A549 treated with Hydrocortisone at 1 μM for 4 hours (cell line): ENCODE measurements at places on chromosomes 4 and X. TPM values are rescaled to one million over a fixed set of nuclear protein-coding genes. Genes with fewer than 3 reads are reported as not detected.

The TAF7L gene
- total RNA-seq: 0.08 to 0.14 TPM (median 0.10 TPM) in 5 replicates

The BGN gene
- not detected in 5 replicates for total RNA-seq

The NAT8L gene
- 12.2 to 13.6 TPM (median 12.9 TPM) in 5 replicates for total RNA-seq

The POU4F2 gene
- total RNA-seq: not detected in 5 replicates

The SCD5 gene
- 6.2 to 8.1 TPM (median 6.6 TPM) in 5 replicates for total RNA-seq

The PLAC1 gene
- total RNA-seq: 0.59 to 1.00 TPM (median 0.70 TPM) in 5 replicates

The BTK gene
- total RNA-seq: 0.07 to 0.26 TPM (median 0.18 TPM) in 5 replicates

The CAPN6 gene
- not detected in 5 replicates for total RNA-seq

The EMCN gene
- not detected in 5 replicates for total RNA-seq

The MAGED4 gene
- total RNA-seq: 5.3 to 9.8 TPM (median 7.9 TPM) in 5 replicates

The HPRT1 gene
- total RNA-seq: 97.2 to 139 TPM (median 106 TPM) in 5 replicates

The KIT gene
- total RNA-seq: 0.02 to 0.03 TPM (median 0.03 TPM) in 3 of 5 replicates, not detected in the others
